ENCODE measurements at places on chromosomes 2 and 18.

GRCh38 chr18:60831971-60832370 lies 459.4 kb upstream of the MC4R start:
- no peak for DNase-seq

- DNase-seq, result no peak
Observed at GRCh38 chr18:34224423-34225217, at the start of gene NOL4. Gene NOL4, minus strand, starts transcription at chr18:34224913. Its CDS starts 1,660 bp downstream, at chr18:34223253.

DNA sequence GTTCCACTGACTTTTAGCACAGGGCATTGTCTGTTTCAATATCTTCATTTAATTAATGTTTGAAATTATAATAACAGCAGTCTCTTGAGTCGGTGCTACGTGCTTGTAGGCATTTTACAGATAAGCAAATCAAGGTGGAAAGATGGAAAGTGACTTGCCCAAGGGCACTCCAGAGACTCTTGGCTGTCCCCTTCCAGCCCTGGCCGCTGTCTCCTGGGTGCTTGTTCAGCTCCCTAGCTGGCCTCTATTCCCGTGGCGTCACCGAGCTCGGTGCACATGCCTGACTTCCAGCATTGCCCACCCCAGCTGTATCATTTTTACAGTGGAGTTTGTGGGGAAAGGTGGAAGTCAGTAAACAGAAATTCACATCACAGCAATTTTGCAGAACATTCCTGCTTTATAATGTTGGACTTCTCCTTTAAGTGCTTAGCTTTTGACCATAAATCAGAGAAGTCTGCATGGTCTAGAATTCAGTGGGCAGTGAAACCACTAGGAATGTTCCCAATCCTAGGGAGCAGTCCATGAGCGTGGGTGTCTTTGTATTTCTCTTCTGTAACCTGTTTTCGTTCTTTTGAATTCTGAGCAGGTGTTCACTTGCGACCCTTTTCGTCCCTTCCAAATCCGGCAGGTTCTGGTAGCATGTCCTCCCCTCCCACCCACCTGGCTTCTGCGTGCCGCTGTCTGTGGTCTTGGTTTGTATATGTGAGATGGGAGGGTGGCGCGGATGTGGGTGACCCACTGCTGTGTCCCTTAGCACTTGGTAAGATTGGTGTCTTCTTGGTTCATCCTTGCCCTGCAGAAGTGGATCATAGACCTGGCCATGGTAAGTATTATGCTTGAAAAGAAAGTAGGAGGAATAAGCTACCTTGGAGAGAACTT lies 8.4 kb downstream of the SLC66A3 start:
- no peak for DNase-seq

DNA sequence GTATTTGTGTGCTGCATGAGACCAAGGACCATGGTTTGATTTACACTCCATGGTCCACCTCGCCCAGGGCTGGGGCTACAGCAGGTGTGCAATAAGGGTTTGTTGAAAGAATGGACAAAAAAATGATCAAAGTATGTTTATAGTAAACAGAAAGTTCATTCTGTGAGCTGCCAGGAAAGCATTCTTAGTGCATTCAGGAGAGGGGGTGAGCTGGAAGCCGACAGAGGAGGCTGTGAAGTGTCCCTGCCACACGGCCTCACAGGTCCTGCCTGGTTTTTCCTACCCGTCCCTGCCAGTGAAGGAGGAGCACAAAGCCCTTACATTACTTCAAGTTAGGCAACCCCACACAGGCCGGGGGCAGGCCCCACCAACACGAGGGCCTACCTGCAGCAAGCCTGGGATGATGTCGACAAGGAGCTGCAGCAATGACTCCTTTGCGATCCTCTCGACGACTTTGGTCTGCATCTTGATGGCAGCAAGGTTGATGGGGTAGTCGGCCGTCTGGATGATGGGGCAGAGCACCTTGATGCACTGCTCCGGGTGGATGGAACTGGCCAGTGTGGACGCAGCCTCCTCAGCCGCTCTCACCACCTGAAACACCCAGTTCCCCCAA lies 63.2 kb upstream of the TFCP2L1 start:
- no peak for DNase-seq

- DNase-seq, result no peak
Observed at GRCh38 chr2:238861013-238861730, 13.3 kb downstream of the TWIST2 start.

DNA sequence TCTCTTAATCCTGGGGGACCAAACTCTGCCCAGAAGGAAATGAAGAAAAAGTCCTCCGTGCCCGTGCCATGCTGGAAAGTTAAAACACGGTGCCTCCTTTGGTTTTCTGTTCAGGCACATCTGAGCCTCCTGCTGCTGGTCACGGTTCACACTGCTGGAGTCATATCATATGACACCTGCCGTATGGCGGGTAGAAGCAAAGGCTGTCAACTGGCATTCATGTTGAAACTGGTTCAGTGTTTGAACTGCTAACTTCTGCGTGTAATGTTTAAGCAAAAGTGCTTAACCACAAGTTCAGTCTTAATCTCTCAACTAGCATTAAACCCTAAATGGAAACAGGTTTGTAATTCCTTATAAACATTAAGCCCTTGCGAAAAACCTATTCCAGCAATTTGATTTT lies 3.1 kb downstream of the STK39 start:
- DNase-seq, result peak; percentile 35

DNA sequence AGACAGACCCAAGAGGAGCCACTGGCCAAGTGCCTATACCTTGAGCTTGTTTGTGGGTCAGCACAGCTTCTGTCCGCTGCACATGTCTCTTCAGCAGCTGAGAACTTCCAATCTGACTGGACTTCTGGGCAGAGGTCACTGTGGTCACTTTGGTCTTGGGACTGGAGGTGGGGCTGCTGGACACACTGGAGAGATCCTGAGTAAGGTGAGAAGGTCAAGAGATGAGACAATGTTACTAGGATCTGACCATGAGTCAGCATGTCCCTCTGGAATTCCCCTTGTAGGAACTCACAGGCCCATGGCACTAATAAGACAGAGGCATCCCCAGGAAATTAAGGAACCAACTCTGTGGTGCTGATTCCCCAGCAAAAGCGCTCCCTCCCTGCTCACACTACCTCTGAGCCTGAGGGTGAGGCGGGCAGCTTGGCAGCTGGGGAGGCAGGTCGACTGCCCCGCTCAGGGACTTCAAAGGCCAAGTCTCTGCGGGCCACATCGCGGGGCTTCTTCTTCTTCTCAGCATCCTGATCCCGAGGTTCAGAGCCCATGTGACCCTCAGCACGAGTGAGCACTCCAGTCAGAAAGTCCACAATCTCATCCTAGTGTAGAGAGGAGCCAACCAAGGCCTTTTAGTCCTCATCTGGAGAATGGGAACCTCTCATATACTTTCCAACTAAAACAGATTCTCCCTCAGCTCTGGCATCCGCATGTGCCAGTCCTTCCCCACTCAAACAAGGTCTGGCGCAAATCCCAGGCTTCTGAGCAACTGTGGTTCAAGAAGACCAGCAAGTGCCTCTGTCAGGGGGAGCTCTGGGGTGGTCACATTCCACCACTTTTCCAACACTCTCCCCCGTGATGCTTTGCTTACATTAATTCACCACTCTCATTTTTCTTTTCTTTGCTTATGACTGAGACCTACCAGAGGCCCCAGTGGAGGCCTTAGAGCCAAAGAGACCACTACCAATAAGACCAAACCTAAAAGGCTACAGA lies 29.4 kb downstream of the KANSL3 start:
- no peak for DNase-seq

DNA sequence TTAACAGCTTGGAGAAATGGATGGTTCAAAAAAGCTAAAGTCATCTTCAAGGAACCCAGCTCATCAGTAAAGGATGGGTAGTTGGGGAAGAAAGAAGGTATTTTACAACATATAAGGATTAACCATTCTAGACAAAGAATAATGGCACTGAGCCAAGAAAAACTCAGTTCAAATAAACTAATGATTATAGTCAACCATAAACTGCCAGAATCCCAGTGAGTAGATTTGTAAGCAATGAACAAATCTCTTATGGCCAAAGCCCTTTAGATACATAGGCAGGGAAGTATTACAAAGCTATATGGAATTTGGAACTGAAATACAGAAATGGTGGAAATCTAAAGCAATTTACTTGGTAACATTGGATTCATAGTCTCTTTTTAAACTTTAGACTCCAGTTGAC lies 92.4 kb upstream of the ZFP36L2 start:
- no peak for DNase-seq

DNA sequence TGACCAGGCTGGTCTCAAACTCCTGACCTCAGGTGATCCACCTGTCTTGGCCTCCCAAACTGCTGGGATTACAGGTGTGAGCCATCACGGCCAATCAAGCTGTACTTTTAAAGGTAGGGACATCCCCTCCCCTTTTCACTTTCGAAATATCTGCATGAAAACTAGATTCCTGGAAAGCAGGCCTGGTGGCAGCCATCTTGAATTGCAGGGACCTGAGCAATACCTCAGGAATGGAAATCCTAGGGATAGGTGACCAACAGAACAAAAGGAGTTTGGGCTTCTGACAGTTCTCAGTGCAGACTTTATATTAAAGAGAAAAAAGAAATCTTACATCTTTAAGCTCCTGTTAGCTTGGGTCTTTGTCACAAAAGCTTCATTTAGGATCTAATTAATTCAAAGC lies 62.6 kb downstream of the KLF7 start:
- DNase-seq, result no peak

- peak; percentile 45 for DNase-seq
Observed at GRCh38 chr18:12911025-12911928, 27.2 kb upstream of the PTPN2 start.

DNA sequence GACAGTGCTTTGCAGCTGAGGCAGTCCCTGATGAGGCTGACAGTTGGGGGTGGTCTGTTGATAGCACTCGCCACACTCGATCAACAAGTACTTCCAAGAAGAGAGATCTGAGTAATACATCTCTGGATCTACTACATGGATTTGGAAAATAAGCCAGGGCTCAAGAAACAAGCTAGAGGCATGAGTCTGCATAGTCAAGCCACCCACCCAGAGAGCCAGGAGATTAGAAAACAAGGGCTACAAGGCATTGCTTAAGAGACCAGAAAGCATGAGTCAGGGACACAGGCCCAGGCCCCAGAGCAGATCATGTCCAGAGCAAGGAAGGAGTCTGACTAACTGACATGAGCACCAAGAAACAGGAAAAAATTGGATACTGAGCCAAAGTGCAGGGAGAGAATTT lies 196.9 kb upstream of the CWC22 start:
- no peak for DNase-seq

DNA sequence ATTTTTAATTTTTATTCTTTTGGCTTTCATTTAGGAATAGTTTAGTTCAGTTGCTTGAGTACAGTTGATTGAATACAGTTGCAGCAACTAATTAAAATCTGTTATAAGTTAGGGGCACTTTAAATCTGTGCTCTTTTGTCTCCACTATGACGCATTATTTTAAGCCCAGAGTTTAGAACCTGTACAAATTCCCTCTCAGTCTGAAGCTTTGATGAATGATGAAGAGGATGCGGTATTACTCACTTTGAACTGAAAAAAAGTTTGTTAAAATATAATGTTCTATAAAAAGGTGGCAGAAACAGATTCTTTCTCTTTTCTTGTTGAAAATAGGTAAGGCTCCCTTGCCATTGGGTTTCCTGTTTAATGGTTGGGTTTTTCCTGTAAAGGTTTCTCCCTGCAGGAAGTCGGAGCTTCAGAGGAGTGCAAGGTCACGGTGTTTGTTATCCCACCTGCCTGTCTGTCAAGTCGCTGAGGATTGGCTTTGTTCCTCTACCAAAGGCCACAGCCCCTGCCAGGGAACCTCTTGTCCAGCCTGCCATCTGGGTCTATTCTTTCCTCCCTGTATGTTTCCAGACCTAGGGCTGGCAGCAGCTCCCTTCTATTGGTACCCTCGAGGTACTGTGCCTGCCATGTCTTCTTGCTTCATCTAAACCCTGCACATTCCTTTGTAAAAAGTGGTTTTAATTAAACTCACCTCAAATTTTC lies 43.8 kb upstream of the FN1 start:
- no peak for DNase-seq

GRCh38 chr2:25082002-25082622 lies 40.2 kb downstream of the EFR3B start:
- no peak for DNase-seq

- no peak for DNase-seq
Observed at GRCh38 chr2:155145758-155146229, 447.3 kb downstream of the KCNJ3 start.

GRCh38 chr2:22741216-22741615 lies 643.8 kb upstream of the KLHL29 start:
- DNase-seq, result no peak

GRCh38 chr2:1854729-1855547 lies 110.6 kb upstream of the PXDN start:
- no peak for DNase-seq

DNA sequence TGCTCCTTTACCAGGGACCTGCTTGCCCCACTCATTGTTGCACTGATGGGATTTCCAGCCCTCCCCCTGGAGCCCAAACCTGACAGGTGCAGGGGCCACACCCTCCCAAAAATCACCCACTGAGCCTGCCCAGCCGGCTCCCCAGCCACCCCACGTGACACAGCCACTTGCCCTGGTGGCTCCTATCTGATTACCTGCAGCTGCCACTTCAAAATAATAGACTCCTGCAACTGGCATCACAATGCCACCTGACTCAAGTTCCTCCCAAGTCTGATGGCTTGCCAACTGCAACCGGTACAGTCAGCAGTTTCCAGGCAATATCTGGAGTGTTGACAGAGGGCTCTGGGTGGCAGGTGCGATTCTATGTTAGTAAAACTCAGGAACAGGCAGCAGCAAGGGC lies 66.2 kb downstream of the CRACDL start:
- DNase-seq, result peak; percentile 18

- no peak for DNase-seq
Observed at GRCh38 chr2:74031221-74031620, 46.5 kb downstream of the TET3 start.

- DNase-seq, result no peak
Observed at GRCh38 chr2:154484338-154485099, 214.0 kb upstream of the KCNJ3 start.

DNA sequence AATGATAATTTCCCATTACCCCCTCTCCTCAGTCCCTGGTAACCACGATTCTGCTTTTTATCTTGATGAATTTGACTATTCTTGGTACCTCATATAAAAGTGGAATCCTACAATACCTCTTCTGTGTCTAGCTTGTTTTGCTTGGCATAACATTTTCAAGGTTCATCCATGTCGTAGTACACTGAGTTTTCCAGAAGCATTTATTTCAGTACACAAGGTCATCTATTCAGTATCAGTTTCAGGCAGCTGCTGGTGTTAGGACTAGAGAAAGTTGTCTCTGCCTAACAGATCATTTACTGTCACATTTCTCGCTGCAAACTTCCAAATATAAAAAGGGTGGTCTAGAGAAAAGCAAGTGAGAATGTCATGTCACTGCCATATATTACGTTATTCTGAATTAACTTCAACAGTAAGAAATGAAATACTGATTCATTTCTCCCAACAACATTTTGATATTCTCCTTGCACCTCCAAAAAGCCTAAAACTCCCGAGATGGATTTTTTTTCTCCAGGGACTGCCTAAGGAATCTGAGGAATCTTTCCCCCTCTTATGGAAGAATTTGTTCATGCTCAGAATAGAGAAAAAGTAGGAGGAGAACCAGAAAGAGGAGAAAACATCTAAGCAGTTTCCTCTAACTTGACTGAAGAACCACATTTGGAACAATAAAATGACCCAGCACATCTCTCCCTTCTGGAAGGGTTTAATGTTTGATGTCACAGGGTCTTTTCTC lies 36.0 kb downstream of the CDK15 start:
- DNase-seq, result no peak

GRCh38 chr18:43542016-43542415 lies 264.7 kb upstream of the SYT4 start:
- no peak for DNase-seq
